ENCODE measurements at places on chromosomes 16 and 17. TPM values are rescaled to one million over a fixed set of nuclear protein-coding genes. Genes with fewer than 3 reads are reported as not detected.

- DNase-seq = no peak
These were observed 246.4 kb downstream of the XYLT1 start for GRCh38 chr16:17224350-17224749.

DNA sequence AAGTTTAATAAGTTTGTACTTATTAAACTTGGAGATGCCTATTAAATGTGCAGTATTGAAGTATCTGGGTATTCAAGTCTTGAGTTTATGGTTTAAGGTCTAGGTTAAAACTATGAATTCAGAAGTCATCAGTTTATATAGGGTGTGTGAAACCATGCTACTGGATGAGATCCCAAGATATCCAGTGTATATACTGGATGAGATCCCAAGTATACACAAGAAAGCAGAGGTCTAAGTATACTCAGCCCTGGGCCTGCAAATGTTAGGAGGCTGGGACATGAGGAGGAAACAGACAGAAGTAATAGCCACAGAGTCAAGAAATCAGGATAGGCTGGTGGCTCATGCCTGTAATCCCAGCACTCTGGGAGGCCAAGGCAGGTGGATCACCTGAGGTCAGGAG, 194.4 kb upstream of the AXIN2 start:
- DNase-seq = no peak

The TMC5 gene
- 0.09 TPM for polyA plus RNA-seq

The GPR142 gene
- polyA plus RNA-seq = 0.16 TPM

The SLC5A11 gene
- polyA plus RNA-seq = 0.14 TPM

All from thymus (tissue), 14 donors.